DMS79 treated with DMSO at 0.1 percent for 48 hours (cell line): ENCODE measurements at places on chromosomes 3 and 15.
A peak's percentile ranks its signal among the peaks of the same experiment; 100 is the strongest.

DNA sequence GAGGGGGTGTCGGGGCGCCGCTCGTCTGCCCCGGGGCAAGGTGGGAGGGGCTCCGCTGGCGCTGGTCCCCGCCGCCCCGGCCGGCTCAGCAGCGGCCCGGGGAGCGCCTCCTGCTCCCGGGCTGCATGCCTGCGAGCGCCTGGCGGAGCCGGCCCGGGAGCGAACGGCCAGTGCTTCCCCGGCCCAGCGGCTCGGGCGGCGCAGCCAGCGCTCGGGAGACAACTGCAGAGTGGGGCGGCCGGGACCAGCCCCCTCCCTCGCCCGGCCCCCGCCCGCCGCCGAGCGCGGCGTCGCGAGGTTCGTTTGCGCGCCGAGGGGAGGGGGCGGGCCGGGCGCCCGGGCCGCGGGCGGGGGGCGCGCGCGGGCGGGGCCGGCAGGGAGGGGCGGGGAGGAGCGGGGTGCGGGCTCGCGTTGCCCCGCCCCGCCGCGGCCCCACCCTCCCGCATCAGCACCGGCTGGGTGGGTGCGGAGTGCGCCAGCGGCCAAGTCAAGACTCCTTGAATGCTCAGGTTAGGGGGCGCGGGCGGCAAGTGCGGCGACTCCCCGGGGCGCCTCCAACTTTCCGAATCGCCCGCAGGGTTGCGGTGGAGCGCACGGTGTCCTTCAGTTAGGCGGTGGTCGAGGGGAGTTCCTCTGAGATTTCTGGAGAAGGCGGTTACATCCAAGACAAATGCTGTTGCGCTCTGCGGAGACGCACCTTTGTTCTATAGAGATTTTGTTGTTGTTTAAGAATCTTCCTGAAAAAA, at the start of gene RGMA:
Gene RGMA (minus strand): TSS at position 231 of the 746 bp plus-strand sequence. CDS start 279 bp downstream, outside the sequence.
- DNase-seq = no peak

- DNase-seq = no peak
These were observed 8.0 kb upstream of the SEMA4B start for GRCh38 chr15:90192961-90193786.

GRCh38 chr3:48423241-48423882, 6.5 kb downstream of the PLXNB1 start:
- no peak for DNase-seq

- no peak for DNase-seq
These were observed 146.1 kb upstream of the TMCO5A start for GRCh38 chr15:37788330-37788729.

DNA sequence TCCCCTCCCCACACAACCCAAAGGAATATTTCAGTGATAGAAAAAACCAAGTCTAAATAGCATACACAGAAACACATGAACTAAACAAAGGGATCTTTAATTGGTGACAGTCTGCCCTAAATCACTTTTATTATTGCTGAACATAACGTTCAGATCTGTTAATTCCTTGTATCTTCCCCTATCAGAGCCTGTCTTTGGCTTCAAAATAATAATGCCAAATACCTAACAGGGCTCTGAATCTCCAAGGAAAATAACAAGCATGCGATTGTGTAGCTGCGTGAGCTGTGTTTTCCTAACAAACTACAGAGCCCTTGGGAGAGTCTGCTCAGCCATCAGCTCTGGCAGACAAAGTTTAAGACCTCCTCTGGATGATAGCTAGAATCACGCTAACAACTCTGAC, 1010.1 kb downstream of the ROBO1 start:
- no peak for DNase-seq

DNA sequence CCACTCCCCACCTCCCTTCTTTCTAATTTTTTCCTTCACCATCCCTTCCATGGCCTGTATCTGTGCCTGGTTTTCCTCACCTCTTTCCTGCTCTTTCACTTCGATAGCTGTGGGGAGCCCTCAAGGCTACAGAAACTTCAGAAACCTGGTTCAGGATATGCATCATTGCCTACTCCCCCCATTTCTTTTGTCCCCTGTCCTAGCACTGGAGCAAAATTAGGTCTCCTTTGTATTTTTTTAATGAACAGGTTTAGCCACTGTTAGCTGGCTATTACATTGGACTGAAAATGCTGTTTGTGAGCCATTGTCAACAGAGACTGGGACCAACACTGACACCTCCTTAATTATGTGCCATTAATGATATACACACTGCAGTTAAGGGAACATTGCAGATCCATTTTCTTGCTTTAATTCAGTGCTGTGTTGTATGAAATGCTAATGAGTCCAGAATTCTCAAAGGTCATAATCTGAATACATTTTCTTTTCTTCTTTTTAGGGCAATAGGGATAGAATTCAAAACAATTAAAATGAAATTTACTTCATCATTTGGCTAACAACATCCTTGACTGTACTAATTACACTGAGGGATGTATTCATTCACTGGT, 138.6 kb downstream of the PDCD6IP start:
- no peak for DNase-seq

- DNase-seq = no peak
These were observed 49.0 kb downstream of the CASR start for GRCh38 chr3:122232485-122232884.

DNA sequence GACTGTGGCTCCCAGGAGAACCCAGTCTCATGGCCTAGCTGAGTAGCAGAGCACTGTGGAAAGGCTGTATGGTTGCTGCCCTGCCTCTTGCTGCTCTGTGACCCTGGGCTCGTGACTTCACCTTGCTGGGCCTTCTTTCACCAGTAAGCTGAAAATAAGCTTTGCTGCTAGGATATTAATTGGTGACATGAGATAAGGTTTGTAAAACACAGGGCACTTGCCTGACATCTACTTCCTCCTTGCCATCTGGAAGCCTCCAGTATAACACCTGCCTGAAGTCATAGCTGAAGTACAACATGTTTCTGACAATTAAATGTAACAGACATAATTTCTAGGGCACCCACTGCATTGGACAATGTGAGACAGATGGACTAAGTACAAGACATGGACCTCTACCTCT, 53.6 kb downstream of the CLEC3B start:
- no peak for DNase-seq

DNA sequence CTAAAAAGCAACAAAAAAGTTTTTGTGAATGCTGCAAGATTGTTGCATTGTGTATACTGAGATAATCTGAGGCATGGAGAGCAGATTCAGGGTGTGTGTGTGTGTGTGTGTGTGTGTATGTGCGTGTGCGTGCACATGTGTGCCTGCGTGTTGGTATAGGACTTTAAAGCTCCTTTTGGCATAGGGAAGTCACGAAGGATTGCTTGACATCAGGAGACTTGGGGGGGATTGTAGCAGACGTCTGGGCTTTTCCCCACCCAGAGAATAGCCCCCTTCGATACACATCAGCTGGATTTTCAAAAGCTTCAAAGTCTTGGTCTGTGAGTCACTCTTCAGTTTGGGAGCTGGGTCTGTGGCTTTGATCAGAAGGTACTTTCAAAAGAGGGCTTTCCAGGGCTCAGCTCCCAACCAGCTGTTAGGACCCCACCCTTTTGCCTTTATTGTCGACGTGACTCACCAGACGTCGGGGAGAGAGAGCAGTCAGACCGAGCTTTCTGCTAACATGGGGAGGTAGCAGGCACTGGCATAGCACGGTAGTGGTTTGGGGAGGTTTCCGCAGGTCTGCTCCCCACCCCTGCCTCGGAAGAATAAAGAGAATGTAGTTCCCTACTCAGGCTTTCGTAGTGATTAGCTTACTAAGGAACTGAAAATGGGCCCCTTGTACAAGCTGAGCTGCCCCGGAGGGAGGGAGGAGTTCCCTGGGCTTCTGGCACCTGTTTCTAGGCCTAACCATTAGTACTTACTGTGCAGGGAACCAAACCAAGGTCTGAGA, 4.7 kb downstream of the BHLHE40 start:
- DNase-seq = no peak

GRCh38 chr3:66809595-66809958, 188.5 kb upstream of the KBTBD8 start:
- no peak for DNase-seq

GRCh38 chr3:119918992-119919933, 137.4 kb downstream of the NR1I2 start:
- no peak for DNase-seq

GRCh38 chr3:135865085-135865484, 100.4 kb upstream of the PPP2R3A start:
- no peak for DNase-seq

- peak; percentile 35 for DNase-seq
These were observed 88.0 kb downstream of the CRTC3 start for GRCh38 chr15:90617668-90618097.

DNA sequence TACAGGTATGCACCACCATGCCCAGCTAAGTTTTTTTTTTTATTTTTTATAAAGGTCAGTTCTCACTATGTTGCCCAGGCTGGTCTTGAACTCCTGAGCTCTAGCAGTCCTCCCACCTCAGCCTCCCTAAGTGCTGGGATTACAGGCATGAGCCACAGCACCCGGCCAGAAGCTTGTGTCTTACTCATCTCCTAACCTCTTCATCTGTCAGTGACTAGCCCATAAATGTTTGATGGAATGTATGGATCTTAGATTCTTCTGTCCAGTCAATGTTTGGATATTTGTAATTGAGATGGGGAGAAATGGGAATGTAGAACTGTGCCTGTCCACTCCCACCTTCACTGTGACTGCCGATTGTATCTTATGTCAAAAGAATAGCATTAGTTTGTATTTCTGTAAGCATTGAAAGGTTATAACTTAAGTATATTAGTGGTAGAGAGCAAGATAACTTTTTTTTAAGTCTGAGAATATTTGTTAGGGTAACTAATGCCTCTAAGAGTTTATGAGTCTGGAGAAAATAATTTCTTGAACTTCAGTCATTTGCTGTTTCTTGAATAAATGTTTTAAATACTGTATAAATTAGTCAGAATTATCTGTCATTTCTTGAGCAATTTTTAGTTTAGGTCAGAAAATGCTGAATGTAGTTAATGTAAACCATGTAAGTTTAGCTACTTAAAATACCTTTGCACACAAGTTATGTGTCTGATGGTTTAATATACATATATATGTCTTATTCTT, 215.3 kb upstream of the CGNL1 start:
- no peak for DNase-seq

GRCh38 chr15:41291065-41291631, 41.2 kb downstream of the OIP5 start:
- no peak for DNase-seq

- DNase-seq = no peak
These were observed 75.6 kb upstream of the ADPGK start for GRCh38 chr15:72859017-72859756.

GRCh38 chr3:179196098-179196497, 47.9 kb downstream of the PIK3CA start:
- DNase-seq = no peak

GRCh38 chr15:90787881-90788280, 70.7 kb downstream of the BLM start:
- DNase-seq = no peak

DNA sequence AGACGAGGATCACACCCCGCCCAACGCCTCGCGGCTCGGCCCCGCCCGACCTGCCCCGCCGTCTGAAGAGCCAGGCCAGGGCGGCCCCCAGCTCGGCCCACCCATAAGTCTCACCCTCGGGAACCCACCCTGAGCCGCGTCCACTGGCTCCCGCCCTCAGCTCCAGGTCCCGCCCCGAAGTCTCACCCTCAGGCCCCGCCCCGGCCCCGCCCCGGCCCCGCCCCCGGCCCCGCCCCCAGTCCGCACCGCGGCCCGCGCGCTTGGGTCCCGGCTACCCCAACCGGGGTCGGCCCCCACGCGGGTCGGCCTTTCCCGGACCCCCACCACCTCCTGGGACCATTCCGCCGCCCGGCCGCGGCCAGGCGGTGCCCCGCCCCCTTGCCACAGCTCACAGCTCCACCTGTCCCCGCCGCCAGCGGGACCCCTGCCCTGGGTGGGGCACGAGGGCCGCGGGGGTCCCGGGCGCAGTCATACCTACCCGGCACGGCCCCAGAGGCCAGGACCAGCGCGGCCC, 489 bp downstream of the CSPG5 start:
- no peak for DNase-seq

DNA sequence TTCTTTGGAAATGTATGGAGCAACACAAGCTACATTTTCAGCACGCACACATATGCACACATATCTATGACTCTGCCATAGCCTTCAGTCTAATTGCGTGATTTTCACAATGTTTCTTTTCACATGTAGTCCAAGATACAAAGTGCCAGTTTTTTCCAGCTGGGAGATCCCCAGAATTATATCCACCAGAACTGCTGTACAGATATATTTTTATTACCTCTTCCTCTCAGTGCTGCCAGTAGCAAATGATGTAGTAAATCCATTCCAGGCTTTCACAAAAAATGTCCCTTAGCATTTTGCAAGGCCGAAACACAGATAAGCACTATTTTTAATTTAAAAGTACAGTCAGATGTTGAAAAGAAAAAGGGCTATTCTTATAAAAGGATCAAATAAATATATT, 719.8 kb upstream of the SEMA6D start:
- no peak for DNase-seq

DNA sequence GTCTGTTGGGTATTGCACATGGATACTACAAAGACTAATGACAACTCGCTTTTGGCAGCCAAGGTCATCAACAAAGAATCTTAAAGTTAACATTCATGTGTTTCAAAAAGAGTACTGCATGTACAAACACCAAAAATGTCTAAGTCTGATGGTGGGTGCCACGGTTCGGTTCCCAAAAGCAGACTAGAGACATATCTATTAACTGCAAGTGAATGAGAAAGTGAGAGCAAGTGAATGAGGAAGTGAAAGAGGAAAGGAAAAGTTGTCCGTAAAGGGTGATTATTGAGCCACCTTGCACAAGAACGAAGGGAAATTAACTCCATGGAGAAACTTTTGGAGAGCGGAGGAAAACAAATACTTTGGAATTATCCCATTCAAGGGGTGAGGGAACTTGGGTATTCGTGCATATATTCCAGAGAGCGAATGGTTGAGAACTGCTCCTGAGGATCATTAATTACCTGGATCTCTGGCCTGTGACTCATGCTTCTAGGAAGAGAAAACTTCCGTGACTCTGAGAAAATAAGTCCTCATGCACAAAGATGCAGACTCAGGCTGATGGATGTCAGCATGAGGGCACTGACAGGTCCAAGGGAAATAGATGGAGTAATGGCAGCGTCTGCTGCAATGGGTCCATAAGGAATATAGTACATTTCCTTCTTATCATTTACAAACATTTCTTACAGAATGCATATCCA, 336.5 kb upstream of the TGFBR2 start:
- no peak for DNase-seq

DNA sequence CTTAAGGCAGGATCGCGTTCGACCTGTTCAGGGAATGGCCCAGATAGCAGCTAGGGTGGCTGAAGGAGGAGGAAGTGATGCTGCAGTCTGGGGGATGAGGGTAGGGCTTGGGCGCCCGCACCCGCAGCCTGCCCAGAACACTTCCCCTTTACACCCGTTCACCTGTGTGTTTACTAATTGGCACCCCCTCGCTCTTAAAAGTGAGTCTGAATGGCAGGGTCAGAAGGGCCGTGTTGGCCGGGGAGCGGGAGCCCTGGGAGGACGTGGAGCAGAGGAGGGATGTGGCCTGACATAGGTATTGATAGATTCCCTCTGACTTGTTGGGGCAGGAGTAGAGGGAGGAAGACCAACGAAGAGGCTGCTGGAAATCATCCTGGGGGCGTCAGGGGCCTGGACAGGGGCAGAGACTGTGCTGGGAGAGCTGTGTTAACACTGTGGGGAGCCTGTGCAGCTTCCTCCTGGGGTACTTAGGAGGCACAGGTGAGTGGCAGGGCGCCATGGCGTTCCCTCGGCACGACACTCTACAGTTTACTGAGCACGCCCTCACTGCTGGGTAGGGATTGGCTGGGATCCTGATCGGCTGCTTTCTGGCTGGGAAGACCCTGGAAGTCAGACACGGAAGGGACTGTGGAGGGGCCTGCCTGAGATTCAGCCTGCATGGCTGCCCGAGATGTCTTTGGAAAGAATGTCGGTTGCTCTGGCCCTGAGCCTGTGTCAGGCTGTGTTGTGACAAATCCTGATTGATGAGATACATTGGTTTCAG, 51.7 kb downstream of the SLC6A6 start:
- DNase-seq = peak; percentile 19

GRCh38 chr3:52178537-52178936, 19.4 kb upstream of the ALAS1 start:
- DNase-seq = no peak
